ENCODE measurements at places on chromosomes 7 and 10.

- no peak for DNase-seq
Observed at GRCh38 chr10:63375458-63375857, 90.3 kb downstream of the JMJD1C start.

GRCh38 chr10:112784022-112784461 lies 166.0 kb upstream of the TCF7L2 start:
- peak; percentile 94 for DNase-seq

GRCh38 chr10:121610798-121611323 lies 12.6 kb upstream of the FGFR2 start:
- DNase-seq, result no peak

DNA sequence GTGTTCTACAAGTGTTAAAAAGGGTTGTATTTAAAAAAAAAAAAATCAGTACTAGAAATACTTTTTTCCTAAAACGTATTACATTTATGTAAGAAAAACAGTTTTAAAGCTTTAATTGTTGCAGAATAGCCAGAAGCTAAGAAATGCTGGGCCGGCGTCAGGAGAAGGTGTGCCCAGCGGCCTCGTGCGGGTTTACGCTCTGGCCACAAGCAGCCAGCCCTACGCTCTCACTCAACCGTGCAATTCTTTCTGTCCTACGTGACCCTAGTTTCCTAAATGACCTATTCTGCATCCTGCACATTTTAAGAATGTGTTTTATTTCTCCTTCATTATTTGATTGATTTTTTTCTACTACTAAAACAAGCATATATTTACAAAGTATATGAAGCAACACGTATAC lies 279.7 kb upstream of the KLF14 start:
- no peak for DNase-seq

GRCh38 chr10:2392145-2392812 lies 655.0 kb upstream of the ADARB2 start:
- no peak for DNase-seq

GRCh38 chr10:845526-845925 lies 86.0 kb downstream of the LARP4B start:
- no peak for DNase-seq

- no peak for DNase-seq
Observed at GRCh38 chr7:73669858-73670385, 2.3 kb downstream of the VPS37D start.

- no peak for DNase-seq
Observed at GRCh38 chr10:12466704-12467305, 117.5 kb downstream of the CAMK1D start.

GRCh38 chr10:58758321-58758720 lies 245.6 kb downstream of the BICC1 start:
- no peak for DNase-seq

GRCh38 chr10:130984686-130985085 lies 326.8 kb downstream of the TCERG1L start:
- no peak for DNase-seq

DNA sequence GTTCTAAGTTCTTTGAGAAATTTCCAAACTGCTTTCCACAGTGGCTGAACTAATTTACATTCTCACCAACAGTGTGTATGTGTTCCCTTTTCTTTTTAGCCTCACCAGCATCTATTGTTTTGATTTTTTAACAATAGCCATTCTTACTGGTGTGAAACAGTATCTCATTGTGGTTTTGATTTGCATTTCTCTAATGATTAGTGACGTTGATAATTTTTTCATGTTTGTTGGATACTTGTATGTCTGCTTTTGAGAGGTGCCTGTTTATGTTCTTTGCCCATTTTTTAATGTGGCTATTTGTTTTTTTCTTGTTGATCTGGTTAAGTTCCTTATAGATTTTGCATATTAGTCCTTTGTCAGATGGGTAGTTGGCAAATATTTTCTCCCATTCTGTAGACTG lies 191.4 kb downstream of the AGMO start:
- no peak for DNase-seq

DNA sequence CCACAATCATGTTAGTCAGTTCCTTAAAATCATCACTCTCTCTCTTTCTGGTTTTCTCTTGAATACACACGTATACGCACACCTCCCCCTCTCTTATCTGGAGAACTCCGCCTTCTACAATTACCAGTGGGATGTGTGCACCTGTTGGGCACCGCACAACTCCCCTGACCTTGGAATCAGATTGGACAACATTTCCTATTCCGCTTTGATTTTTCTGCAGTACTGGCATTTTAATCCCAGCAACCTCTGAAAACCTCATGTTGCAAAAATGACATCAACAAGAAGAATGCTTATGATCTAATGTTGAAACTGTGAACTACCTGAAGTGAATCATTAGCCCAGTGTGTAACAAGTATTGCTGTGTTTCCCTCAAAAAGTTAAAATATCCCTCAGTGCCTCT lies 109.6 kb downstream of the KIAA1217 start:
- no peak for DNase-seq

DNA sequence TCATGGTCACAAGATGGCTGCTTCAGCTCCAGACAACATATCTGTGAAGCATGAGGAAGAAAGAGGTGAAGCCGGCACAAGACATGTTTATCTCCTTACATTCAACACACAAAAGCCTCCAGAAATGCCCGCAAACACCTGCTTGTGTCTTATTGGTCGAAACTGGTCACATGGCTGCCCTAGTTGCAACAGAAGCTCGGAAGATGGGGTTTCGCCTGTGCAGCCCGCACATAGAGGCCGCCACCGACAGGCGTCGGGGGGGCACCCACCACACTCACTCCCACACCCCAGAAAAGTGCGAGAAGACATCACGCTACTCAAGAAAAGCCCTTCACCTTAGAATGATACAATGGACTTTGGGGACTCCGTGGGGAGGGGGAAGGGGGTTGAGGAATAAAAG lies 63.0 kb upstream of the MGMT start:
- DNase-seq, result no peak

- DNase-seq, result no peak
Observed at GRCh38 chr10:35533565-35533964, 71.6 kb upstream of the GJD4 start.

DNA sequence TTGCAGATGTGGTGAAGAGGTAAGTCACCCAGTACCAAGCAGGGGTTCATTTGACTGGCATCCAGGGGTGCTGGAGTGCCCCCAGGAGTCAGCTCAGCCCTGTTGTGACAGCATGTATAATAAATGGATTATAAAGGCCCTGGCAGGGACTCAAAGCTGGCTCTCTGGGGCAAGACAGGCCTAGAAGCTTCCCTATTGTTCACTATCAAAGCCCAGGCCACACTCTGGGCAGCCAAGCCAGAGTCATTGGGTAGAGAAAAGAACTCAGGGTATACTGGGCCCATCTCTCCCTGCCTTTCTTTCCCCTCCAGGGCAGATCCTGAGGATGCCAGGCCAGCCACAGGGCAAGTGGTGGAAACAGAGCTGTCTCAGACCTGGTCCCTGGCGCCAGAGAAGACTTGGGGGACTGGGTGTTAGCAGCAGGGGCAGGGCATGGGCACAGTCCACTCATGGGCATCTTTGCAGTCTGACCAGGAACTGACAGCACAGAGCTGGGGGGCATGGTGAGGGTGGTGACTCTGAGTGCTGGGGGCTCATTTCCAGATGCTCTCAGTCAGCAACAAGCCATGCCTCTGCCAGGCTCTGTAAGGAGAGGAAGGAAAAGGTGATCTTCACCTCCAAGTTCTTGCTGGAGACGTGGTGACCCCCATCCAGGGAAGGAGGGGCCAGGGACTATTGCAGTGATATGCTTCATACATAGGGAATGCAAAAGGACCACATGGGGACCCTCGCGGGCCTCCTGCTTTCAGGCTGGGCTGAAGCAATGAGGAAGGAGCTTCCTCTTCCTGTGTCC lies 11.7 kb downstream of the RBP3 start:
- no peak for DNase-seq

- DNase-seq, result peak; percentile 54
Observed at GRCh38 chr7:121605317-121605680, 209.2 kb upstream of the FAM3C start.

GRCh38 chr10:106952033-106952432 lies 212.5 kb downstream of the SORCS1 start:
- DNase-seq, result no peak

DNA sequence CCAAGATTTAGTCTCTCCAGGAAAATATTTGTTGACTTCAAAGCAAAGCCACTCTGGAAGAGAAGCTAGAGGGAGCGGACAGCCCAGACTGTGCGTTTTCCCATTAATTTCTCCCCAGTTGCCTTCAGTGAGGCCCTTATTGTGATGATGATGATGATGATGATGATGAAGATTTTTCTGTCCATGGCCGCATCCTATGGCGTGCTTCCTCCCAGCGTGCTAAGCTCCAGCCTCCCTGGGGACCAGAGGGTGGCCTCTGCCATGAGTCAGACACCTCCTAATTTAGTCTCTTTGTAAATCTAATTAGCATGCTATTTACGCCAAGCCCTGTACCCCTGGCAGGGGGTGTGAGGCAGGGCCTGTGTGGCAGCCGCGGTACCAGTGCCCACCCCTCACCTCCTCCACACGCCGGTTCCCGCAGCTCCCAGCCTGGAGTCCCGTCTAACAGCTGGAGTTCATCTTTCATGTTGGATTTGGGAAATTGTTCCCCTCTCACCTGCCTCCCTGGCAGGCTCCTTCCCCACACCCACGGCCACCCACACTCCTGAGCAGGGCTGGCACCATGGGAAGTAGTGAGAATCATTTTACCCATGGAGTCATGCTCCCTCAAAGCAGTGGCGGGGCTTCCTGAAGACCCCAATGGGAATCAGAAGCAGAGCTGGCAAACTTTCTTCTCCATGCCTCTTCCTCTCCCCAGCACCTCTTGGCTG lies 92.2 kb downstream of the C10orf105 start:
- no peak for DNase-seq

DNA sequence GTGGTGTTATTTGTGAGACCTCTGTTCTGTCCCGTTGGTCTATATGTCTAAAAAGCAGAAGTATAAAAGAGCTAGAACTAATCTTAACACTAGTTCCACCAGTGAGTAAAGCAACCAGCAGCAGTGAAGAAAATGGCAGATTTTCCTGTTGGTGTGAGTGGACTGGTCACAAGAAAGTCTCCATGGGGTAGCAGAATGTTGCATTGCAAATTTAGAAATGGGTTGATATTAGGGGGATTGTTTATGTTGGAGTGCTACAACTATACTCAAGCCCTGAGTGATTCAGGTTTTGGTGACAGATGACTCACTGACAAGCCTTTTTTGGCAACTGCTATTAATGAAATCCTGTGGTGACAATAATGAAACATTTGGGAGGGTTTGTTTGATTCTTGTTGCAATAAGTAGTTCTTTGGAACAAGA lies 5.6 kb downstream of the AVL9 start:
- no peak for DNase-seq

- no peak for DNase-seq
Observed at GRCh38 chr7:1109581-1110310, 21.8 kb downstream of the GPER1 start.

DNA sequence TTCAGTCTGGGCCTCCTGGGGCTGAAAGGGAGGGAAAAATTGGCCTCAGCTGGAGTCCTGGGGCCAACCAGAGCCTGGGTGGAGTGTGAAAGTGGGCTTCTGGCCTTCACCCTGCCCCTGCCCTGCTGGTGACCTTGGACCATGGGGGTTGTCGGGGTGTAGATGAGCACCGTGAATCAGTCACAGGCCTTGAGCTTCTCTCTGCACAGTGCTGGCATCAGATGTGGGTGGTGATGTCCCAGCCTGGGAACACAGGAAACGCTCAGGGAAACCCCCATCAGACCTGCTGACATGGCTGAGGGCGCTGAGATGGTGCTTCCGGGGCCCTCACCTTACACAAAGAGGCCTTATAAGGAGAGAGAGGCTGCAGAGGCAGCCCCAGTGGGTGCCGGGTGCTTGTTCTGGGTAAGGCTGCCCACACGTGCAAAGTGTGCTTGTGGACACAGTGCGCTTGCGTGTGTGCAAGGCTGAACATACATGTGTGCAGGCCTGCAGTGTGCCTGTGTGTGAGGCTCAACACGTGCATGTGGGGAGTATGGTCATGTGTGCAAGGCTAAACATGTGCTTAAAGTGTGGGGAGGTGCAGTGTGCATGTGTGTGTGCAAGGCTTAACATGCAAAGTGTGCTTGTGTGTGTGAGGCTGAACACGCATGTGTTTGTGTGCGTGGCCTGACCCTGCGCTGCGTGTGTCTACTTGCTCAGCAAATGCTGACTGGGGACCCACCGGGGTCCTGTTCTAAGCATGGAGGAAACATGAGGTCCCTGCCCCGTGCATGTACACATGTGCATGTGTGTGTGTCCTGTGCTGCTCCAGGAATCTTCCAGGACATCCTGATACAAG lies 6.5 kb downstream of the ARPC1B start:
- no peak for DNase-seq

GRCh38 chr7:36025190-36025589 lies 127.9 kb upstream of the EEPD1 start:
- no peak for DNase-seq

DNA sequence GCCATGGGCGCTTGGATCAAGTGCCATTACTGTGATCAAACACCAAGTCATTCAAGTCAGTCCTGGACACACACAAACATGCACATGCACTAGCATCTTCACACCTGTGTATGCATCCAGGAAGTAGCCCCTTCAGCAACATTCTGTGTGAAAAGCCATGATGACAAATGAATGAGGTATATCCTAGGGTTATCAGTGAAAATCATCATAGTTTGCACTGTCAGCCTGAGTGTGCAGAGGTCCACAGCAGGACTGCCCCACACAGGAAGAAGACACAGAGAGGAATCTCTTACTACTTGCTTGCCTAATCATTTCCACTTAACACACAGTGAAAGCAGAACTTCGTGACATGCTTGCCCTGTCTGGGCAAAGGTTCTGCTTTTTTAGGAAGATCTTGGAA lies 184.0 kb upstream of the ADO start:
- DNase-seq, result no peak

GRCh38 chr10:22629126-22629525 lies 85.3 kb downstream of the PIP4K2A start:
- DNase-seq, result no peak

DNA sequence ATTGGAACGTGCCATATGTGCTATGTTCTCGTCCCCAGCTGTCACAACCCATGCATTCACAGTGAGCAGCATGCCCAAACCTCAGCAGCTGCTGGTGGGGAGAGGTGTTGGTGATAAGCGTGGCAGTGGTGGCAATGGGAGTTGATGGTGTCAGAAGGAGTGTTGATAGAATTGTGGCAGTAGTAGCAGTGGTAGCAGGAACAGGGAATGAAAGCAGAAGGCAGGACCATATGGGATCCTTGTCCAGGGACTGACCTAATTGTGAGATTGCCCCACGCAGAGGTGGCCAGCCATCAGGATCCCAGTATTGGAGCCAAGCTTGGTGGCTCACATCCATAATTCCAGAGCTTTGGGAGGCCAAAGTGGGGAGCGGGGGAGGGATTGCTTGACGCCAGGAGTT lies 276.3 kb downstream of the GALNT17 start:
- DNase-seq, result no peak

GRCh38 chr7:80453699-80454340 lies 58.0 kb downstream of the GNAT3 start:
- DNase-seq, result no peak

DNA sequence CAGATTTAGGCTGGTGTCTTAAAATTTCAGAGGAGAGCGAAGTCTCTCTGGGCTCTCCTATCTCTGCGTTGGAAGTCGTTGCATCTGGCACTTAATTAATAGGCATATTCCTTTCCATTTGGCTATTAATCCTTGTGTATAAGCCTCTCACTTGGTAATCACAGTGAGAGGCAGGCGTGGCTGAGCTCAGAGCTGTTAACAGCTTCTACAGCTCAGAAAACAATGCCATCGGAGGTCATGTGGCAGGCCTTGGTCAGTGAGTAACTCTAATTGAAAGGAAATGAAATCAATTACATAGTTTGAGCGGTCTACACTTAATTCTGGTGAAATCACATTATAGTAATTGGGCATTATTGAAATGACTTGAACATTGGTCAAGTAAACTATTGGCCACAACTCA lies 135.1 kb downstream of the DPY19L1 start:
- no peak for DNase-seq

All from NCI-H1436 treated with DMSO at 0.1 percent for 48 hours (cell line).